NCI-H510A (cell line): ENCODE measurements at places on chromosomes 7 and 10.

DNA sequence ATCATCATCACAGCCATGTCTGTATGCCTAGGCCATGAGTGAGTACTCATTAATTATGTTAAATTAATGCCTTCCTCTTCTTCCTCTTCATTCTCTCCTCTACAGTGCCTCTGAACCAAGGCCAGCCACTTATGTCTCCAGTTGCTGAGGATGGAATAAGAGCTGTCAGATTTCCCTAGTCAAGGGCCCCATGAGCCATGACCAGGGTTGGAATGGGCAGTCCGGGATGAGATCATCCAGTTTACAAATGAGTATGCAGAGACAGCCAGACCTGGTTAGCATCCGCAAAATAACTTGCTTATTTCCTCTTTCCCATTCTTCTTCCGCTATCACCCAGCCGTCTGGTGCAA is 342.7 kb downstream of the GRID1 start:
- no peak for DNase-seq

DNA sequence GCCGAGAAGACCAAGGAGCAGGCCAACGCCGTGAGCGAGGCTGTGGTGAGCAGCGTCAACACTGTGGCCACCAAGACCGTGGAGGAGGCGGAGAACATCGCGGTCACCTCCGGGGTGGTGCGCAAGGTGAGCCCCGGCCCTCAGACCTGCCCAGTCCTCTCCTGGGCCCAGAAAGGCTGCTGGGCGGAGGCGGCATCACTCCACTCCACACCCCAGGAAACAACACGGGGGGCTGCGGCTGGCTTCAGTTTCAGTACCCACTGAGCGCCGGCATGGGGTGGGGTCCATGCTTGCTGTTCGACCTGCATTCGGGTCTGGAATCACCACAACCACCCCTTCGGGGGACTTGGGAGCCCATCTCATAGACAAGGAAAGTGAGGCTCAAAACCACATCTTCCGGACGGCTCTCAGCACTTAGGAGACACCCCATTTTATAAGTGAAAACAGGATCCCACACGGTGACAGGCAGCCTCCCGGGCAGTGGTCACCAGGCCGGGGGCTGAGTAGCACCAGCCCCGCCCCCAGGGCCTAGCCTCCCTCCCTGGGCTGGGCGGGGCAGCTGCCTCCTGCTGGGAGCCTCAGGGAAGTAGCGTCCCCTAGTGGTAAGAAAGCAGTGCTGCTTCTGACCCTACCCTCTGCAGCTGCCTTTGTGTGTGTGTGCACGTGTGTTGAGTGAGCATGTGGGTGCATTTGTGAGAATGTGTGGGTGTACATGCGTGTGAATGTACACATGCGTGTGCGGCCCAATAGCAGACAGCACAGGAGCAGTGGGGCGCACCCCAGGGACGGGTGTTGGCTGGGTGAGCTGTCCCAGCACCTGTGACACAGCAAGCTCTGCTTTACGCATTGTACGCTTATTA is 1.8 kb downstream of the SNCG start:
- DNase-seq: no peak

DNA sequence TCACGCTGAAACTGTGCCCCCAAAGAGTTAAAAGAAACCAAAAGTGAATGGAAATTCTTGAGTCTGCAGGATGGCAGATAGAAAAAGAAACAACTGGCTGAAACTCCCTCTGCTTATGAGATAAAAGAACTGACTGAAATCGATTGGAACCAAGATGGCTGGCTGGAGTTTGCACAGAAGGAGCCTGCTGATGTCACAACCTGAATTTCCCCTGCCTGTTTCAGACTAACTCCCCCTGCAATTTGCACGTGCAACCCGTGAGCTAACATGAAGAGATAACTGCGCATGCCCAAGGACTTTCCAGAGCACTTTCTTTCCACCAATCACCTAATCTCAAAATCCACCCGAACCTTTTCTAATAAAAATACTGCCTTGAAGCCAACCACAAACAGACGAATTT is 435.5 kb downstream of the CALN1 start:
- DNase-seq: no peak

DNA sequence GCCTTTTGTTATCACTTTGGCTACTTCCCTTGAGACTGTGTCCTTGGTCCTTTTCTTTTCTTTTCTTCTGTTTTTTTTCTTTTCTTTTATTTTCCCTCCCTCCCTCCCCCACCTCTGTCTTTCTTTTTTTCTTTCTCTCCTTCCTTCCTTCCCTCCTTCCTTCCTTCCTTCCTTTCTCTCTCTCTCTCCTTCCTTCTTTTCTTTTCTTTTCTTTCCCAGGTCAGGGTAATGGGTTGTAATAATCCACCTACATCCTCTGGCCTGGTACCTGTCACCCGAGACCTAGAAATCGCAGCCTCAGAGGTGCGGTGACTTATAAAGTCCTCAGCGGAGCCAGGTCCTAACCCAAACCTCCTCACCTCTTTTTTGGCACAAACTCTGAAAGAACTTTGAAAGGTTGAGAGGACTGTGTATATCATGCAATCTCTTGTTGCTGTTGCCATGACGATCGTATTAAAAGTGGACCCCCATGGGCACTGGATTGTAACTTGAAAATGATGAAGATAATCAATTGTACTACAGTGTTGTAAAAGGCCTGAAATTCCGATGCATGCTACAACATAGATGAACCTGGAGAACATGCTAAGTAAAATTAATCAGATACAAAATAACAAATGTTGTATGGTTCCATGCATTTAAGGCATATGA is 140.7 kb upstream of the AGK start:
- DNase-seq: no peak

- DNase-seq: no peak
Observed at GRCh38 chr7:121419201-121420148, 23.4 kb upstream of the FAM3C start.
